ENCODE measurements at places on chromosomes 3 and 15.
A peak's percentile ranks its signal among the peaks of the same experiment; 100 is the strongest.

GRCh38 chr3:176757429-176757828, 439.9 kb downstream of the TBL1XR1 start:
- no peak for DNase-seq

DNA sequence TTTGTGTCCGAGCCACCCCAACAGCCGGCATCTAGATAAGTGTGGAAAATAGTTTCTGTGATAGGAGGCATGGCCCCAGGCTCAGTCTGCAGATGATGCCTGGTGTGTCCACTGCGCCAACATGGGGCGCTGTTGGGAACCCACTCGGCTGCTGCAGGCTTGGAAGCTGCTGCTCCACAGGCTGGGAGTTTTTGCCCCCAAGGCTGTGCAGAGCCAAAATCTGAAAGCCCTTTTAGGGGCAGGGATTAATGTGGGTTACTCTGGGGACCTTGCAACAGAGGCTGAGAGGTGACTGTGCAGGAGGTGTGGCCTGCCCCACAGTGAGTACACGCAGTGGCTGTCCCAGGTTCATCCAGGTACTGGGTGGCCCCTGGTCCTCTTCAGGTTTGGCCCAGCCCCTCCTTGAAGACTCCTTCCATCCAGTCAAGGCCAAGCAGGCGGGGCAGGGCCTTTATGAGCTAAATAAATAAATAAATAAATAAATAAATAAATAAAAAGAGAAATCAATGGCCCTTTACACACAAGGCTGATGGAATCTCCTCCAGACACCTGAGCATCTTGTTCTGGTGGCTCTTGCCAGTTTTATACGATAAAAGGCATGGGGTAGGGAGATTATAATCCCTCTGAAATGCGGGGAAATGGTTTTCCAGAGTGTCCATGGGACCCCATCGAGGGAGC, 73.8 kb downstream of the AAGAB start:
- no peak for DNase-seq

GRCh38 chr3:196513697-196514349, 1.3 kb downstream of the SMCO1 start:
- DNase-seq = no peak

- DNase-seq = no peak
Observed at GRCh38 chr3:112773864-112774263, 72.8 kb downstream of the CD200R1L start.

- DNase-seq = no peak
Observed at GRCh38 chr3:113896930-113897329, 50.9 kb upstream of the ZDHHC23 start.

DNA sequence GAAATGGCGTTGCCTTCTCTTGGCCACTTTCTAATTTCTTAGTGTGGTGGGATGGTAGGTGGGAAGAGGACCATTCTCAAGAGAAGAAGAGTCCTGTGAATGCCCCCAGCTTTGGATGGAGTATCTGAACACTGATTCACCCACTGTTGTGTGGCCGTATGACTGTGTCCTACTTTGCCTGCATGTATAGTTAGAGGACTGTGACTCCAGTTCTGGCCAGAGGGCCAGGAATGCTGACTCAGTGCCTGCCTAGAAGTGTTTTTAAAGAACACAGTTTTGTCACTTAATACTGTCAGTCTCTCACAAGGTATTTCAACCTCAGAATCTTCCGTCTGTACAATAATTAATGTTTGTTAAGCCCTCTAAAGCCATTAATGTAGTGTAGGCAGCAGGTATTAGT, 2.1 kb downstream of the SEC61A1 start:
- DNase-seq = no peak

DNA sequence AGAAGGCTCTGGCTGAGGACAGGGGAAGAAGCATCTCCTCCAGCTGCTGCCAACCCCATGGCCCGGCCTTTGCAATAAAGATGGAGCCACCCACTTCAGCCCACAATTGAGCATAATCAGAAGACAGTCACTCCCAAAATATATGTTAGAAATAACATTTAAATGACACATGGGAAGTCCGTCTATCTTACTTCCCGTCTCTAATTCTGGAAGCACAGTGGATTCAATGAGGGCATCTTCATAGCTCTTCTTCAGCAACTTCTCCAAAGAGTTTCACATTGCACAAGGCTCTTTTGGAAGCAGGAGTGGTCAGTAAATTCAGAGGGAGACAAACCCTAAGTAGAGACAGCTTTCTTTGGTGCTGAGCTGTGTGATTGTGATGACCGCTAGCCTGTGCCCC, 67.0 kb upstream of the SEC61A1 start:
- DNase-seq = no peak

DNA sequence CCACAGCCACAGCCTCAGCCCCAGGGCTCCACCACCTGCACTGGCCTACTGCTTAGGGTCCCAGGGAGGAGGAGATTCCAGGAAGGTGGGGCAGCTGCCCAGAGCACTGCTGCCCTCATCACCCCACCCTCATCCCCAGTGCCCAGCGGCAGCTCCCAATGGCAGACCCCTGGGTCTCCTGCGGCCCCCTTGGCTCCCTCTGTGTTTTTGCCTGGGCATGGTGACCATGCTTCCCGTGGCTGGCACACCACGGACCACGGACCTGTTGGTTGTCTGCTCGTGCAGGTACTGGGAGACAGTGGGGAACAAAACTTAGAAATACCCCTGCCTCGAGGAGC, 2.7 kb downstream of the CHST13 start:
- no peak for DNase-seq

DNA sequence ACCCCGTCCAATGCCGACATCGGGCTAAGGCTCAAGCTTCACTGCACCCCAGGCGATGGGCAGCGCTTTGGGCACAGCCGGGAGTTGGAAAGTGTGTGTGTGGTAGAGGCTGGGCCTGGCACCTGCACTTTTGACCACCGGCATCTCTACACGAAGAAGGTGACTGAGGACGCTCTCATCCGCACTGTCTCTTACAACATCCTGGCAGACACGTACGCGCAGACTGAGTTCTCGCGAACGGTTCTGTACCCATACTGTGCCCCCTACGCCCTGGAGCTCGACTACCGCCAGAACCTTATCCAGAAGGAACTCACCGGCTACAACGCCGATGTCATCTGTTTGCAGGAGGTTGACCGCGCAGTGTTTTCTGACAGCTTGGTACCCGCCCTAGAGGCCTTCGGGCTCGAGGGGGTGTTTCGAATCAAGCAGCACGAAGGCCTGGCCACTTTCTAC, 1.0 kb downstream of the PDE12 start:
- peak; percentile 62 for DNase-seq

- no peak for DNase-seq
Observed at GRCh38 chr15:89576417-89576773, 1.1 kb downstream of the TICRR start.

DNA sequence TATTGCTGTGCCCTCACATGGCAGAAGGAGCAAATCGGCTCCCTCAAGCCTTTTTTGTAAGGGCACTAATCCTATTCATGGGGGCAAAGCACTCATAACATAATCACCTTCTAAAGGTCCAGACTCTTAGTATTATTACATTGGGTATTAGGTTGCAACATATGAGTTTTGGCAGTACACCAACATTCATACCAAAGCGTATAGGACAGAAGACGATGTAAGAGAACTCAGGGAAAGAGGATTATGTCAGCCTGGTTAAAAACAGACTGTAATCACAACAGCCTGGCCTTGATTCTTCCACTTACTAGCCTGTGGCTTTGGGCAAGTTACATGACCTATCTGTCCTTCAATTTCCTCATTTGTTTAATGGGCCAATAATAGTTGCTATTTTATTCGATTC, 828.5 kb upstream of the NECTIN3 start:
- no peak for DNase-seq

DNA sequence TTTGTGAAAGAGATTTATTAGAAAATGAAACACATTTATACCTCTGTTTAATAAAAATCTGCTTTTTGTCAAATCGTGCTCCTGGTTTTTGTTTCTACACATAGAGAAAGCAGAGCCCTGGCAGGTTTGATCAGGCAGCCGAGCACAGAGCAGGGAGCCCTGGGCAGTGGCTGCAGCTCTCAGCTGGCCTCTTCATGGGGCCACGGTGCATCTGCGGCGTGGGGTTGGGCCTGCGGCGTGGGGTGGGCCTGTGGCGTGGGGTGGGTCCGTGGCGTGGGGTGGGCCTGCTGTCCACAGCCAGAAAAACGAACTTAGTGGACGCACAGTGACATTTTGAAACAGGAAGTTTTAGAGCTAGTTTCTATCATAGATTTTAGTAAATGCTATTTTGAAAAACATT, 10.6 kb downstream of the GOLGA6L2 start:
- DNase-seq = no peak

DNA sequence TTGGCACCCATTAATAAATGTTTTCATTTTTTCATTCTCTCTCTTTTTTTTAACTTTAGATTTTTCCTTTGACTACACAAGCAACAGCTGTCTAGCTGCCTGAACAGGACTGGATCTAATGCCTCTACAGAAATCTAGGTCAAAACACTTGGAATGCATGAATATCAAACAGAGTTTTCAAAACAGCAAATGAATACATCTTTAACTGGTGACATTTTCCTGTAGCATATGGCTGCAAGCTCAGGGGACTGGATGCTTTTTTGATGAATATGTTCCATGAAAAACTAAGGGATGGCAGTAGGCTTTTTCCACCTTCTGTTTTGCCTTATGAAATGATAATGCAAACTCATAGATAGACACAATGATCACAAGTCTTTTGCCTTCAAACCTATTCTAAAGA, 661.7 kb downstream of the MCTP2 start:
- no peak for DNase-seq

GRCh38 chr3:1805331-1805730, 293.3 kb upstream of the CNTN4 start:
- no peak for DNase-seq

DNA sequence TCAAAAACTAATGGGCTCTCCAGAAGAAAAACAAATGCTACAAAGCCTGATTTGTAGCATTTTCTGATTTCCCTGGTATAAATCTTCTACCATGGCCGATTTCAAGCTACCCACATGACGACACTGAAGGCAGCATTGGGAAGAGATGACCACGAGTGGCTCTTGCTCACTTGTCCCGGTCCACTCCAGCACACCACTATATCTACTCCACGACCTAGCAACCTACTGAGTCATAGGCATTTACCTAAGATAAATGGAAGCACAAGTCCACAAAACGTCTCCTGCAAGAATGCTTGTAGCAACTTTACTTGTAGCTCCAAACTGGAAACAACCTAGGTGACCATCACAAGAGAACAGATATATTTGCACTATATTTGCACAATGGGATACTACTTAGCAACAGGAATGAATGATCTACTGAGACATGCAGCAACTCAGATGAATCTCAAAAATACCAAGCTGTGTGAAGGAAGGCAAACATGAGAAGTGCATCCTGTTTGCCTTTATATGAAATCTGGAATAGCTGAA, 60.8 kb upstream of the HES1 start:
- DNase-seq = no peak

- no peak for DNase-seq
Observed at GRCh38 chr3:180447136-180447535, 154.8 kb upstream of the TTC14 start.

DNA sequence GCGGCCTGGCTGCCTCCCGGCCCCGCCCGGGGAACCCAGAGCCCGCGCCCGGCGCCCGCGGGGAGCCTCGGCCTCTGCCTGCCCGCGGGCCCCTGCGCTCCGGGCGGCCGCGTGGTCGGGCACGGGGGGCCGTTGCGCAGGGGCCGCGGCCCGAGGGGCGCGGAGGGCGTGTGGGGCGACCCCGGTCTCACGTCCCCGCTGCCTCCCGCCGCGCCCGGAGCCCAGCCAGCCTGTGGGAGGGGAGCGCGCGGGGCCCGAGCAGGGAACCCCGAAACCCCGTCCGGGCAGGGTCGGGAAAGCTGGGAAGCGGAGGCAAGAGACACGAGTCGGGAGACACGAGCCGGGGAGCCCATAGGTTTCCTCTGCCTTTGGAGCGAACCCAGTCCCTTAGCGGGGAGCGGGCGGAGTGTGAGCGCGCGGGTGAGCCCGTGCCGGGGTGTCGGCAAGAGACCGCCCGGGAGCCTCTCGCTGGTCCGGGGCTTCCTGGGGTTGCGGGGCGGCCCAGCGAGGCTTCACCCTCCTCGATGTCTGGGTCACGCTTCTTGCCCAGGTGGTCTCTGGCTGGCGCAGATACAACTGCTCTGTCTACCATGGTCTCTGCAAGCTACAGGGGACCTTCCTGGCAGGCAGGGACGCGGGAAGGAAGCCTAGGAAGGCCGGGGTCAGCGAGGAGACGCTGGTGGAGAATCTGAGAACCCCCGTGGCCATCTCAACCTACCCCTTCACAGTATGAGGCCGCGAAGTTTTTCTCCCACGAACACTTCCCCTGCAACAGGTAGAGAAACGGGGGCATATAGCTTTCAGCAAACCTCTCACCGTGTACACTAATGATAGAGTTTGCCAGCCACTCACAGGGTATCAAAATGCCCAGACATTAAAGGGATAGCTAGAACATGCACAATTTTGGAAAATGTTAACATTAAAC, 586 bp downstream of the LRRK1 start:
- DNase-seq = peak; percentile 60

DNA sequence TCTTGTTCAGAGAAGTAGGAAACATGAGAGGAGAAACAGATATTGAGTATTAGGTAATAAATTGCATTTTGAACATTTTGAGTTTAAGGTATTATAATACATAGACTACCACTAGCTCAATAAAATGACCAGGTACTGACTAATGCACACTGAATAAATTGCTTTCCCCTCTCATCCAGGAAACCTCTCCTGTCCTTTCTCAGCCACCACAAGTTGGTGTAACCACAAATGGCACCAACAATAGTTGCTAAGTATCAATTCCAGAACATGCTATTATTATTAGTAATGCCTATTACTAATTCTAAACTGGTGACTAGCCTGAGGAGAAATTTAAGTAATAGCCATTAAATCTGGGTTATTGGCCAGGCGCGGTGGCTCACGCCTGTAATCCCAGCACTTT, 47.3 kb upstream of the XRN1 start:
- DNase-seq = no peak

GRCh38 chr15:96870580-96870979, 540.1 kb downstream of the NR2F2 start:
- DNase-seq = no peak

- DNase-seq = no peak
Observed at GRCh38 chr3:106794442-106794841, 582.8 kb upstream of the CCDC54 start.

DNA sequence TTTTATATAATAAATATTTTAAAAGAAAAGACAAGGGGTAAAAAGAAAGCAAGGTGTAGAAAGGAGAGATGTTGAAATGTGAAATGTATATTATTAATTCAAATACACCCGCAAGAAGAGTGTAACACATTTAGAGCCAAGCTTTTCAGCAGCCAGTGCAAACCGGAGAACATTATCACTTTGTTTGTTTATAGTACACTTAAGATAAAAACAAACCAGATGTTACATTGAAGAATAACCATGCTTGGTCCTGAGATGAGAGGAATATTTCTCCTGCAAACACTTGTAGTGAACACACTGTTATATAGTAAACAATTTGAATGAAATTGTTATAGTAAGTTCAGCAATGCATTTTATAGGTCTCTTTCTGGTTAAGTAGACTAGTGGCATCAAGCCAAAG, 1441.5 kb downstream of the OTOL1 start:
- DNase-seq = no peak

DNA sequence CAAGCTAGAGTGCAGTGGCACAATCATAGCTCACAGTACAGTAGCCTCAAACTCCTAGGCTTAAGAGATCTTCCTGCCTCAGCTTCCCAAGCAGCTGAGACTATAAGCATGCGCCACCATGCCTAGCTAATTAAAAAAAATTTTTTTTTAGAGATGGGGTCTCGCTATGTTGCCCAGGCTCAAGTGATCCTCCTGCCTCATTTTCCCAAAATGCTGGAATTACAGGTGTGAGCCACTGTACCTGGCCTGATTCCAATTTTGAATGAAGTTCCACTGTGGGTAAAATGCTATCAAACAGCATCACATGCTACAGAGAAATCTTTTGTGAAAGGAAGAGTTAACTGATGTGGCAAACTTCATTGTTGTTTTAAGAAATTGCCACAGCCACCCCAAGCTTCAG, 17.5 kb downstream of the ADPGK start:
- no peak for DNase-seq
